ENCODE measurements at places on chromosomes 1 and 21.

DNA sequence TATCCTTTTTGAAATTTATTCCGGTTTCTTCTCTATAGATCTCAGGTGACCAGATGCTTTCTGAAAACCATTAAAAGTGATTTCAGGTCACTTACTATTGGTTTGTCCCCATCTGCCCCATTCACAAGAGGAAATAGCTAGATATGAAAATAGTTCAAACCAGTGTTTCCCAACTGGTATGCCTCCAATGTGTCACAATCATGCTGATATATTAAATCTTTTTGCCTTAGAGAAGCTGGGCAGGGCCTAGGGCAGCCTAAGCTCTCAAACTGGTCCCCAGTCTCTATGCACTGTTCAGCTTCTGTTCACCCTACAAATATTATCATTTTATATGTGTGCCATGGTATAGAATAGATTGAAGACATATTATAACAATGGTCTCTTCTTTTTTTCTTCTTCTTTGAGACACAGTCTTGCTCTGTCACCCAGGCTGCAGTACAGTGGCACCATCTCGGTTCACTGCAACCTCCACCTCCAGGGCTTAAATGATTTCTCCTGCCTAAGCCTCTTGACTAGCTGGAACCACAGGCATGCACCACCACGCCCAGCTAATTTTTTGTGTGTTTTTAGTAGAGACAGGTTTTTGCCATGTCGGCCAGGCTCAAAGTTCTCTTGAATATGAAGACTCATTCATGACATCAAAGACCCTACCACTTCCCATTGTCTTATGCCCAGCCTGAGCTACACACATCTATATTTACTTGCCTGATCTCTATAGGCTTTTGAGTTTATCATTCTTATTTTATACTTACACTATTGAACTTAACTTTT is 15.7 kb downstream of the PTPN22 start:
- no peaks in the 10 kb centered on the region for H3K36me3 ChIP-seq
- no peak overlapping the region for H3K27ac ChIP-seq
- H3K4me3 ChIP-seq: no peak overlapping the region
- no peak for DNase-seq
- no peaks in the 10 kb centered on the region for H3K4me1 ChIP-seq
- H3K27me3 ChIP-seq: no peaks in the 10 kb centered on the region

- no peaks in the 10 kb centered on the region for H3K4me1 ChIP-seq
- no peak for DNase-seq
- H3K27me3 ChIP-seq: no peaks in the 10 kb centered on the region
- H3K4me3 ChIP-seq: no peak overlapping the region
- no peaks in the 10 kb centered on the region for H3K36me3 ChIP-seq
- H3K27ac ChIP-seq: no peak overlapping the region
Measured at GRCh38 chr1:181390410-181391077, 92.8 kb upstream of the CACNA1E start.

GRCh38 chr1:88680911-88681622 is 3.0 kb upstream of the PKN2 start:
- H3K27me3 ChIP-seq: no peaks in the 10 kb centered on the region
- H3K4me3 ChIP-seq: no peak overlapping the region
- H3K27ac ChIP-seq: no peak overlapping the region
- no peak for DNase-seq
- H3K36me3 ChIP-seq: no peaks in the 10 kb centered on the region
- peaks cover 2% of the 10 kb centered on the region for H3K4me1 ChIP-seq

- H3K4me3 ChIP-seq: no peak overlapping the region
- H3K27me3 ChIP-seq: no peaks in the 10 kb centered on the region
- no peaks in the 10 kb centered on the region for H3K36me3 ChIP-seq
- no peak overlapping the region for H3K27ac ChIP-seq
- H3K4me1 ChIP-seq: no peaks in the 10 kb centered on the region
Measured at GRCh38 chr1:26520339-26520738, 9.2 kb upstream of the RPS6KA1 start.

DNA sequence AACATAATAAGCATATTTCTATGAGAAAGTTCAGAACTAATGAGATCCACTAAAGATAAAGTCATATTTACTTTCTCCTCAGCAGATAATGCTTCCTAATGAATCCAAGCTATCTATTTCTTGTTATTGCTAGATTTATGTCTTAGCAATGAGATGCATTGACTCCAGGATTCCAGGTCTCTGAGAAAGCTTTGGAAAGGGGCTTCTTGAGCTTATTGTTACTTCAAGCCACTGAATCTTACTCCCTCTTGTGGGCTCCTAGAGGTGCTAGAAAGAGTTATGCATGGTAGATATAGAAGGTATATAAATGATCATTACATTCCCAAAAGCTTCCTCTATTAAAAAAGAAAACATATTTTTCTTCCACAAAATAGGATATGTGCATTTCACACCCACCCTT is 246.4 kb upstream of the ADAMTS5 start:
- no peaks in the 10 kb centered on the region for H3K4me1 ChIP-seq
- no peaks in the 10 kb centered on the region for H3K36me3 ChIP-seq
- no peak overlapping the region for H3K4me3 ChIP-seq

GRCh38 chr1:79796434-79796833 is 789.9 kb upstream of the ADGRL4 start:
- no peak overlapping the region for H3K27ac ChIP-seq
- H3K27me3 ChIP-seq: no peaks in the 10 kb centered on the region
- H3K4me3 ChIP-seq: no peak overlapping the region
- DNase-seq: no peak
- H3K36me3 ChIP-seq: no peaks in the 10 kb centered on the region

DNA sequence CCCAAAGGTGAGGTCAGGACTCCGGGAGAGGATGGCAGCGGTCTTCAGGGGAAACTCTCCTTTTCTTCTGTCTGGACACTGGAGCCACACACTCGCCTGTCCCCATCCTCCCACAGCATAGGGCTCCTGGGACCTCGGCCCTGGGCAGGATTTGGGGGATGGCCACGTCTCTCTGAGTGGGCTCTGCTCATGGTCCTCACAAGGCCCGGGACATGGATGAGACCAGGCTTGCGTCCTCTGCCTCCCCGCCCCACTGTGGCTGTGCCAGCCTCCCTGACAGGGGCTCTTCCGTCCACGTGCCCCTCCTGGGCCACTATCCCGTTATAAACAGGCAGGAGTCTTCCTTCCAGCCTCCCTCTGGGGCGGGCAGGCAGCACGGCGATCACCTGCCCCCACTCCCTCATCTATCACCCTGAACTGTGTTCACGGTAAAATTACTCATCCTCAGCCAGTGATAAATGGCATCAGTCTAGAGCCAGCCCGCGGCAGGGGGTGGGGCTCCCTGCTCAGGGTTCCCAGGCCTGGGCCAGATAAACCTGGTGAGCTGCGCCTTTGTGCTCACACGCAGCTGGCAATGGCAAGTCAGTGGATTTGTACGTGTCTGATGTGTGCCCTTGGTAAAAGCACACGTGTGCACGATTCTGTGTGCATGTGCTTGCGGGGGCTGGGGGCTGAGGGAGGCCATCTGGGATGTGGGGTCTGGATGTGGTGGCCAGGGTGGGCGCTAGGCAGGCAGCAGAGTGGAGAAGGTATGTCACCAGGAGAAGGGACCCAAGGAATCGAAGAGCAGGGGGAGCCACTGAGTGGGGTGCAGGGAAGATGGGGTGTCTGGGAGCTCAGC is 12.6 kb upstream of the SAMD11 start:
- H3K4me3 ChIP-seq: no peak overlapping the region
- H3K27me3 ChIP-seq: peaks cover 48% of the 10 kb centered on the region
- no peaks in the 10 kb centered on the region for H3K36me3 ChIP-seq
- no peak overlapping the region for H3K27ac ChIP-seq
- DNase-seq: peak; percentile 86

DNA sequence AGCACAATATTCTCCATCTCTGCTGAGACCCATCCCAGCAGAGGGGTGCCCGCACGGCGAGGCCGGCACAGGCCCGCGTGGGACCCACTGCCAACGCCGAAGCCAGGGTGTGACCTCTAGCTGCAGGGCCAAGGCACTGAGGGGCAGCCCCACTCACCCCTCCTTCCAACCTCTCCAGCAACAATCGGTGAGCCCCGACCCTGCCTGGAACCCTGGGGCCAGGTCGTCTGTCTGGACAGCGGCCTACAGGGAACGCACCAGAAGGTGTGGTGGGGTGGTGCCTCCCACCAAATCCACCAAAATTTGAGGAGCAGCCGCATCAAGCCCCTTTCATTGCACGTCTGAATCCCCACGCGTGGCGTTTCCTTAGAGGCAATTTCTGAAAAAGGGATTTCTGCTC is 63.0 kb upstream of the ADARB1 start:
- H3K27ac ChIP-seq: no peak overlapping the region
- no peak overlapping the region for H3K4me3 ChIP-seq
- peak; percentile 3 for DNase-seq
- H3K27me3 ChIP-seq: no peaks in the 10 kb centered on the region
- no peaks in the 10 kb centered on the region for H3K36me3 ChIP-seq

GRCh38 chr1:1335283-1335682 is 4.2 kb downstream of the TAS1R3 start:
- H3K36me3 ChIP-seq: no peaks in the 10 kb centered on the region
- peaks cover 12% of the 10 kb centered on the region for H3K4me1 ChIP-seq
- H3K27ac ChIP-seq: no peak overlapping the region
- no peak overlapping the region for H3K4me3 ChIP-seq
